ENCODE measurements at places on chromosomes 1 and 21.

- DNase-seq = no peak
Measured at GRCh38 chr1:156025876-156026275, 5.1 kb upstream of the SSR2 start.

DNA sequence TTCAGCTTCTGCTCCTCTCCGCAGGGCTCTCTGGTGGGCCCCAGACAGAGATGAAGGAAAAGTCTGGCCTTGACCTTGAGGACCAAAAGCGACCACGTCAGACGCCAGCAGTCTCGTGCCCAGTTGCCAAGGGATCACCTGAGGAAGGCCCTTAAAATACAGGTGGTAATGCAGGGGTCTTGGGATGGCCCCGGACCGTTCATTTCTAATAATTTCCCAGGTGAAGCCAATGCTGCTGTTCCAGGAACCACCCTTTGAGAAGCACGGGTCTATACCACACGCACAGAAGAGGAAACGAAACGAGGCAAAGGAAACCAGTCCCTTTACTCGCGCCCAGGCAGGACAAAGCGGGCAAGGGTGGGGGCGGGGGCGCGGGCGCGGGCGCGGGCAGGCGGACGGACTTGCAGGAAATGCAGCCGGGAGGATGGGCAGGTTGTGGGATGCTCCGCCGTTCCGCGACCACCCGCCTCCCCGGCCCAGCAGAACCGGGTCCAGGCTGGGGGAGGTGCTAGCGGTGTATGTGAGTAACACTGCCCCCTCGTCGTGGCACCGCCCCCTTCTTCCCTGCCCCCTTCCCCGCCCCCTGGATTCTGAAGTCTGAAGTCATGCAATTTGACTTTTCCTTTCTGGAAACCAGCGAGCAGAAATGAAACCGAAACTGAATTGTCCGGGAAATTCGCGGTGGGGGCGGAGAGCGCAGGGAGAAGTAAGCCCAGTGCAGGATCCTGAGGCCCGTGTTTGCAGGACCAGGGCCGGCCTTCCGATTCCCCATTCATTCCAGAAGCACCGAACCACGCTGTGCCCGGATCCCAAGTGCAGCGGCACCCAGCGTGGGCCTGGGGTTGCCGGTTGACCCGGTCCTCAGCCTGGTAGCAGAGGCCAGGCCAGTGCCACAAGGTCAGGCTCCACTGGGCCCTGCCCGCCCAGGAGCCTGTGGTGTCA lies 5.8 kb upstream of the MX1 start:
- no peak for DNase-seq

GRCh38 chr1:44970317-44970716 lies 16.1 kb downstream of the EIF2B3 start:
- DNase-seq = no peak

- no peak for DNase-seq
Measured at GRCh38 chr1:218312509-218312908, 27.4 kb downstream of the RRP15 start.

DNA sequence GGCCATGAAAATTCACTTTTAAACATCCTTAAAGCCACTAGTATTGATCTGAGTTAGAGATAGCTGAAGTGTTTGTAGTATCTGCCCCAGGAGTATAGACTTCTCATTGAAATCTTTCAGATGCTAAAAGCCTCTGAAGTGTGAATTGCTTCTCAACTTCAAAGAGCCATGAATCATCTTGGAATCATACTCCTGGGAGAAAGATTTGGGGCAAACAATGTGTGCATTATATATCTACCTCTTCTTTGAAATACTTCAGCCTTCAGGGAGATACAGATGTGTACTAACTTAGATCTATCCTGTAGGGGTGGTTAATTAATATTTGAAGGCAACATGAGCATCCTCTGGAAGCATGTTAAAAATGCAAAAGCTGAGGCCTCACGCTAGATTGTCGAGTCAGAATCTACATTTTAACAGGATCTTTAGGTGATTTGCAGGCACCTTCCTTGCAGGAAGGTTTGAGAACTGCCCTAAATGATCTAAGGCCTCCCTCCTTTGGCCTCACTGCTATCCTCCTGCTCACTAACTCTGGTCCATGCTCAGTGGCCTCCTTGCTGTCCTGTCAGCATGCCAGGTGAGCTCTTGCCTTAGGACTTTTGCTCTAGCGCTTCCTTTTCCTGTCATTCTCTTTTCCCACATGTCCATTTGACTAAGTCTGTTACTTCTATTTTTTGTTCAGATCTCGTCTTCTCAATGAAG lies 6.0 kb upstream of the SCYL3 start:
- no peak for DNase-seq

GRCh38 chr1:59070610-59071009 lies 226.3 kb upstream of the FGGY start:
- no peak for DNase-seq

- DNase-seq = no peak
Measured at GRCh38 chr1:10429868-10430215, 391 bp upstream of the CENPS start.

- no peak for DNase-seq
Measured at GRCh38 chr21:42037516-42037915, 27.4 kb upstream of the ZBTB21 start.

- DNase-seq = no peak
Measured at GRCh38 chr1:237737448-237737847, 153.3 kb downstream of the ZP4 start.

GRCh38 chr1:44693900-44694299 lies 19.4 kb downstream of the ARMH1 start:
- DNase-seq = no peak

DNA sequence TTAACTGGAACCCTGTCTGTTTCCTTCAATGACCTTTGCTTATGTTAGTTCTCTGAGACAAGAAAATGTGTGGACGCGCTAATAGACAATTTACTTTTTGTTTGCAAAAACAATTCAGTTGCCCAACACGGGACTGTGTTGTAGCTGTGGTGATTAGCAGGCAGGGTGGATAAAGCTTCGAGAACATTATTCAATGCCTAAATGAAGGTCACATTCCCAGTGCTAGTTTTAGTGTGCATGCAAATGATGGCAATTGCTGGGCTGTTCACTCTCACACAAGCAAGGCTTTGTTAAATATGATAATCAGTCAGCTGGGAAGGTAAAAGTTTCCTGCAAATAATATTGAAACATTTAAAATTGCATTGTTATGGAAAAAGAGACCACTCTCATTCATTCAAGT lies 188.4 kb downstream of the BACH1 start:
- DNase-seq = no peak

- DNase-seq = no peak
Measured at GRCh38 chr1:162976628-162977027, 92.5 kb upstream of the RGS4 start.

- no peak for DNase-seq
Measured at GRCh38 chr1:152143150-152143887, 15.7 kb downstream of the RPTN start.

DNA sequence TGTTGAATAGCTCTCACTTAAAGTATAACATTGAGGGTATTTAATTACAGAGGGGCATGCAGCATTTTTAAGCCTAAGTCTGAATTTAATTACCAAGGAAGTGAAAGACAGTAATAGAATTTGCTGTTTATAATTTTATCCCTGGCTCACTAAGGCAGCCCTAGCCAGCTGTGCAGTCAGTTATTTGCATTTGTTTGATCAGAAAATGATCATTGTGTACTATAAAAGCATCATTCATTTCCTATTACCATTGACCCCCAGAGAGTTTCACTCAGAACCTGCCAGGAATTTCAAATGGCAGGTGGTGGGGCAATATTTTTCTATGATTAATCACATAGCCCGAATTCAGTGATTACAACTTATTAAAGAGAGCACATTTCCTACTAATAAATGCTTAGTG lies 277.1 kb upstream of the KAZN start:
- no peak for DNase-seq

- no peak for DNase-seq
Measured at GRCh38 chr1:170664828-170665612, 1.1 kb downstream of the PRRX1 start.

GRCh38 chr21:25635310-25635709 lies 3.7 kb upstream of the JAM2 start:
- DNase-seq = no peak

All from SK-N-MC (cell line).